HTR-8/SVneo (cell line): ENCODE measurements at places on chromosomes 4 and X.

GRCh38 chr4:84529169-84529751 lies 30.2 kb upstream of the NKX6-1 start:
- DNase-seq: no peak

- peak; percentile 48 for DNase-seq
Measured at GRCh38 chr4:77240469-77241066, 83.6 kb downstream of the CCNG2 start.

- DNase-seq: no peak
Measured at GRCh38 chr4:123784626-123785025, 388.0 kb downstream of the SPRY1 start.

DNA sequence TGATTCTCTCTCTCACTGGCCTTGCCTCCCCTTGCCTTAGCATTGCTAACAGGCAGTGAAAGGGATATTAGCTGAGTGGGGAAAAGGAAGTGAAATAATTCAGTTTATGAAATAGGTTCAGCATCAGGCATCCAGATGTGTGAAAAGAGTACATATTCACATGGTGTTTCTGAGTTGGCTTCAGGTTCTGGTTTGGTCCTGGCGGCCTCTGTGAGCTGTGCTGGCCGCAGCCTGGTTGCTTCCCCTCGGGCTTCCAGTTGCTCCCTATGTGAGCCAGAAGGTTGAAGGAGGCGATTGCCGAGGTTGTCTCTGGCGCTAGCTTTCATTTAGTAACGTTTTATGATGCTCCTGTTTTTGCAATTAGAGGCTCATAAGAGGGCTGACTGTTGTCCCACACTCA lies 99.1 kb upstream of the TLR2 start:
- no peak for DNase-seq

- DNase-seq: peak; percentile 39
Measured at GRCh38 chr4:176906709-176907108, 114.0 kb upstream of the VEGFC start.

GRCh38 chr4:186724058-186724863 lies 605 bp upstream of the FAT1 start:
- DNase-seq: peak; percentile 23

GRCh38 chrX:150712619-150713018 lies 19.4 kb downstream of the MTMR1 start:
- no peak for DNase-seq

- no peak for DNase-seq
Measured at GRCh38 chr4:2105559-2105958, 46.4 kb downstream of the NAT8L start.

GRCh38 chrX:110915111-110915510 lies 119.5 kb upstream of the CHRDL1 start:
- no peak for DNase-seq

GRCh38 chr4:30555775-30556174 lies 164.4 kb upstream of the PCDH7 start:
- no peak for DNase-seq

DNA sequence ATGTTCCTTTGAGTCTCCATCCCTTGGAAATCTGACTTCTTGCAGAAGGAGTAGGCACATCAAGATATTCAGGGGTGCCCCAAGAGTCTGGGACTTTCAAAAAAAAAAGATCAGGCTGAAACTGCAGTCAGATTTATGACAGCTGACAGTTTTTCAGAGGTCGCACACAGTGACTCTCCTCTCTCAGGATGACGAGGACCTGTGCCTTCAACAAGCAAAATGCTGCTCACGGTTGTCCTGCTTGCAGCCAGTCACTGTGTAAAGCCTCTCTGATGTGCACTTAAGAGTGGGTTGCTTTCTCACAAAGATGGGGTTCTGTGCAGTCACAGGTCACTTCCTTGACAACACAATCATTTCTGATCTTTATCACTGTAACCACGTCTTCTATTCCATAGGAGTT lies 178.2 kb downstream of the PTTG2 start:
- DNase-seq: no peak

DNA sequence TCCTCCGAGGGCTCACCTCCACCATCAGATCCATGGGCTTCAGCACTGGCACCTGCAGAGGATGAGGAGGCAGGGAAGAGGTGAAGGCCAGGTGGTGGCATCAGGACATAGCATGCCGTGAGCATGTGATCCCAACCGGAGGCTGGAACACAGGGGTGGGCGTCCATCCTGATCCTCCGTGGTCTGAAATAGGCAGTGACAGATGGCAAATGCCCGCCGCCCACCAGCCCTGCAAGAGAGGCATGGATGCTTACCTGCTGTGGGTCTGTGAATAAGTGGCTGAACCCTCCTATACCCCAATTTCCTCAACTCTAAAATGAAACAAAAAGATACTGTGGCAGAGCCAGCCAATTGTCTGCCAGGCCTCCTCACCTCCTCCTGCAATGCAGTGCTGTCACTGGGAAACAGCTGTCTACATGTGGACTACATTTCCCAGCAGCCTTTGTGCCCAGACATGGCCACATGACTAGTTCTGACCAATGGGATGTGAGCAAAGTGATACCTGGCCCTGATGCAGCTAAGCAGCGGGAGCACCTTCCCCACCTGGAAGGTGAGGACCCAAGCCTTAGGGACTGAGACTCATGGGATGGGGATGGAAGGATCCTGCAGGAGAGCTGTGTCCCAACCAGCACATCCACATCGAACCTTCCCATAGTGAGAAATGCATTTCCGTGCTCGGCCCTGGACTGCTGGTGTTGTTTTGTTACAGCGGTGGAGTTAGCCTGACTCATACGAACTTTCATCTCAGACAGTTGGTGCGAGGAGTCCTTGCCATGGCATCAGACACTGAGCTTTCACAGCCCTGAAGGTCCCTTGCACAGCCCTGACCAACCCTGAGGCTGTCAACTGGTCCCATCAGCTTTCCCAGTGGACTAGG lies 99.5 kb downstream of the PPP2R2C start:
- peak; percentile 57 for DNase-seq

GRCh38 chr4:150098214-150098613 lies 20.0 kb downstream of the DCLK2 start:
- DNase-seq: no peak

DNA sequence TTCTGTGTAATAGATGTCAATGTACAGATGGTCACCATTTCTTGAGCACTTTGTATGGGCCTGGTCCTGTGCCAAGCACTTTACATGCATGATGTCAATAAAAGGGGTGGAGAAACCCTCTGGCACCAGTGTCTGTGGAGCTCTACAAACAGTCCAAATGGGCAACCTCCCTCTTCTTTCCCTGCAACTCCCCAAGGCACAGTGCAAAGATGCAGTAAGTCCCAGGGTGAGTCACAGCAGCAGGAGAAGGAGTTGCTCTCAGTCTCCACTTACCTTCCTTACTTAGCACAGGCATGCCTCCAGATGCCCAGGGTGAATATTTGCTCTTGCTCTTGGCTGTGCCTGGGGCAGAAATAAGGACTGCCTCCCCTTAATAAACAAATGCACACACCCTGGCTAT lies 4.3 kb downstream of the OCIAD2 start:
- DNase-seq: no peak

DNA sequence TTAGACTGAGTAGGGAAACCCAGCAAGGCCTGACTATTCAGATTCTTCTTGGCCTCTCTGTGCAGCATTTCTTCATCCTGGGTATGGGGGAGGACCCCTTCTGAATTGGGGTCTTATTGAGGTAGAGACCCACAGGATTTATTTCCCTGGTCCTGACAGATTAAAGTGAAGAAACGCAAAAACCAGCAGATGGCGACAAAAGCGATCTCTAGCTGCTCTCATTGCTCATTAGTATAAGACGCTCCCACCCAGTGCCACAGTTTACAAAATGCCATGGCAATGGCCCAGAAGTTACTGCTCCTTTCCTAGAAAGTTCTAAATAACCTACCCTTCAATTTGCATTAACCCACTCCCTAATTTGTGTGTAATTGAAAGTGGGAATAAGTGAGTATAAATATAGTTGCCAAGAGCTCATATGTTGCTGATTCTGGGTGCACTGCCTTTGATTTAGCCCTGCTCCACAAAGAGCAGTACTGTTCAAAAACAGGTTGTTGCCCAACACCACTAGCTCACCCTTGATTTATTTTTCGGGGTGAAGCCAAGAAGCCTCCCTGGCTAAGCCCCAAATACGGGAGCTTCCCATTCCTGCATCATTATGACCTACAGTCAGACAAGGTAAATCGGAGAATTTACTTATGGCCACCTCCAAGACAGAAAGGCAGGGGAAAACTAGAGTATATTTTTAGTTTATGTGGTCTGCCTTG lies 3.7 kb upstream of the BEX4 start:
- DNase-seq: no peak

GRCh38 chrX:22073928-22074327 lies 41.8 kb downstream of the PHEX start:
- no peak for DNase-seq
